ENCODE measurements at places on chromosomes 4 and X.

DNA sequence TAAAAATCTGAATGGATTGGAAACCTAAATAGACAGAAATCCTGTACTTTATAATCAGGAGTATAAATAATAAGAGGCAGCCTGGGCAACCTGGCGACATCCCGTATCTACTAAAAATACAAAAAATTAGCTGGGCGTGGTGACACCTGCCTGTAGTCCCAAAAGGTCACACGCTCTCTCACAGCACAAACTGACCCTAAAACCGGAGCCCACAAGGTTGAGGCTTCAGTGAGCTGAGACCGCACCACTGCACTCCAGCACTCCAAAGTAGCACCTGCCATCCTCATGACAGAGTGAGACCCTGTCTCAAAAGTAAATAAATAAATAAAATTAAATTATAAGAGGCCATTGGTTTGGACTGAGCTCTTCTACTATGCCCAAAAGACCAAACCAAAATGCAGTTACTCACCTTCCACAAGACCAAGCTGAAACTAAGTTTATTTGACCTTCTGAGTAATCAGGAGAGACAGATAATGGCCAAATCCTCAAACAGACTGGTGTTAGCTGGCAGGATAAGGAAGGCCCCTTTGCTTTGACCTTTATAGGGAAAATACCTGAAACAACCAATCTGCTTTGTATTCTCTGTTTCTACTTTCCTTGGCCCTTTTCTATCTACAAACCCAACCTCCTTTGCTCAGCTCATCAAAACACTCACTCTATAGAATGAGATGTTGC is 3.2 kb upstream of the GRSF1 start:
- DNase-seq = no peak

- DNase-seq = no peak
Measured at GRCh38 chr4:140027101-140027500, 126.9 kb downstream of the MAML3 start.

DNA sequence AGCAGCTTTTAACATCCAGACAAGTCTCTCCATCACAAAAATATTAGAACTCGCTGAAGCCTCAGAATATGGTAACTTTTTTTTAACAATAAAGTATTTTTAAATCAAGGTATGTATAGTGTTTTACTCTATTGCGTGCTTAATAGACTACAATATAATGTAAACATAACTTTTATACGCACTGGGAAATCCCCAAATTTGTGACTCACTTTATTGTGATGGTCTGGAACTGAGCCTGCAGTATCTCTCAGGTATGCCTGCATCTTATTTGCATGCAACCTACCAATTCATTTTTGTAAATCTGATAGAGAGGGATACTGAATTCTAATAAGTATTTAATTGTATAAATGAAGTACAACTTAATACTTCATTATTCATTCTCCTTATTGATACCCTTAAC is 823.5 kb downstream of the ADGRL3 start:
- no peak for DNase-seq

- DNase-seq = no peak
Measured at GRCh38 chr4:151853034-151853433, 92.2 kb upstream of the GATB start.

- DNase-seq = no peak
Measured at GRCh38 chr4:138182838-138183426, 59.2 kb downstream of the SLC7A11 start.

Measured in stimulated activated CD8-positive, alpha-beta memory T cell treated with anti-CD3 and anti-CD28 coated beads, Interleukin-7, amount 100 ng/mL, for 1 hour (primary cell).